ENCODE measurements at places on chromosomes 7 and 10. TPM values are rescaled to one million over a fixed set of nuclear protein-coding genes. Genes with fewer than 3 reads are reported as not detected.

The FAM25A gene
- total RNA-seq = not detected

DNA sequence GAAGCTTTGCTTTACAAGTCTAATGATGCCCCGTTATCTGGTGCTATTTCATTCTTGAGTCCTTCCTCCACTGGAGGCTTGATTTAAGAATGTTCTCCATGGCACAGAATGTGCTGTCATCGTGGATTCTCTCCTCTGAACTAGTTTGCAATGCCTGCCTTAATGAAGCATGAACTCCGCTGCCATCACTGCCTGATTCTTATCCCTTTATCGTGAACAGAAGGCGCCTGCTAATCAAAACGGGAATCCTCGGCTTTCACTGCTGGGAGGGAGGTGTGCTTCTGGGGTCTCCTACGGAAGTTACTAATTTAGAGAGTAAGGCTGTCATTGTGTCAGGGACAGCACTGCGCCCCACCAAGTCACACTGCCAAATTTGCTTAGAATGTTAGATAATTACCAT is 56.2 kb downstream of the ITGB1 start:
- DNase-seq = no peak

- no peak for DNase-seq
Measured at GRCh38 chr7:151726652-151727578, 150.0 kb downstream of the PRKAG2 start.

DNA sequence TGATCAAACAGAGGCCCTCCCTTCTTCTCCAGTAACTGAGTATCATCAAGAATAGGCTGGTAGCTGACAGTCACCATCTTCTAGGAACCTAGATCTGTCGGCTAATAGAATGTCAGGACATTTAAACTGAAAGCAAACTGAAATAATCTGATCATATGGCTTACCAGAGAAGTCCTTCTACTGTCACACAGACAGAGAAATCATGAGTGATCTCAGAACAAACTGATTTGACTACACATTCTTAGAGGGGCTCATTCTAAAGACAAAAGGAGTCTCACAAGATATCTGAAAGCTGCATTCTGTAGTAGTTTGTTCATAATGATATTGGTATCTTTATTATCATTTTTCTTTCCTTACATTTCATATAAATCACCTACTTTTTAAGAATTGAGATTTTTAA is 130.9 kb upstream of the ADCY1 start:
- no peak for DNase-seq

DNA sequence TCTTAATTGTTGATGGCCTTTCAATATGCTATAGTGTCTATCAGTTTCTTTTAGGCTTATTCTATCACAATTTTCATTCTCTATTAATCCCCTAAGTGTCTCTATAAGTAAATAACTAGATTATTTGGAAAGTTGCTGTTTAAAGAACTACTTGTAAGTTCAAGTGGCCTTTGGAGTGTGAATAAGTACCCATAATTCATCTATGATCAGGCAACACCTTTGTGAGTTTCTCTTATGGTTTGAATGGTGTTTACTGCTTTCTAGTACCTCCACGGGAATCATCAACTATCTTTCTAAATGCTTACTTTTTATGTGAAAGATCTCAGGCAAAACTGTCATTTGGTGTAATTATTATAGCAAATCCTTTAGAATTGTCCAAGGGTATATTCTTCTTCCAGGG is 166.7 kb downstream of the POU6F2 start:
- DNase-seq = no peak

GRCh38 chr10:22230158-22230833 is 12.5 kb upstream of the EBLN1 start:
- DNase-seq = peak; percentile 24
